ENCODE measurements at places on chromosomes 7 and 10. TPM values are rescaled to one million over a fixed set of nuclear protein-coding genes. Genes with fewer than 3 reads are reported as not detected.
A peak's percentile ranks its signal among the peaks of the same experiment; 100 is the strongest.

GRCh38 chr7:100007887-100008286 lies 7.5 kb upstream of the ZKSCAN1 start:
- no peak for DNase-seq

ANKRD1 gene
- 0.14 TPM for total RNA-seq

VWC2 gene
- total RNA-seq, result not detected

DNA sequence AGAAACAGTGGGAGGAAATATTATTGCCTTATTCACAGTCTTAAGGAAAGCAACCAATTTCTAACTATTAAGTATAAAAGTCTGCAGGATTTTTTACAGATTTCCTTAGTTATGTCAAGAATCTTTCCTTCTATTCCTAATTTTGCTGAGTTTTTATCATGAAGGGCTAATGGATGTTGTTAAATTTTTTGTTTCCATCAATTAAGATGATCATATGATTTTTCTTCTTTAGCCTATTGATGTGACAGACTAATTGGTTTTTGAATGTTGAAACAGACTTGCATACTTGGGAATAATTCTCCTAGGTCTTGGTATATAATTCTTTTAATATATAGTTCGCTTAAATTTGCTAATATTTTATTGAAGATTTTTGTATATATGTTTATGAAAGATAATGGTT lies 569.1 kb upstream of the KCND2 start:
- DNase-seq, result no peak

JMJD1C gene
- 32.7 TPM for total RNA-seq

GNA12 gene
- total RNA-seq, result 16.4 TPM

SMO gene
- total RNA-seq, result 2.6 TPM

GRCh38 chr7:50540785-50541579 lies 24.2 kb downstream of the DDC start:
- no peak for DNase-seq

DNA sequence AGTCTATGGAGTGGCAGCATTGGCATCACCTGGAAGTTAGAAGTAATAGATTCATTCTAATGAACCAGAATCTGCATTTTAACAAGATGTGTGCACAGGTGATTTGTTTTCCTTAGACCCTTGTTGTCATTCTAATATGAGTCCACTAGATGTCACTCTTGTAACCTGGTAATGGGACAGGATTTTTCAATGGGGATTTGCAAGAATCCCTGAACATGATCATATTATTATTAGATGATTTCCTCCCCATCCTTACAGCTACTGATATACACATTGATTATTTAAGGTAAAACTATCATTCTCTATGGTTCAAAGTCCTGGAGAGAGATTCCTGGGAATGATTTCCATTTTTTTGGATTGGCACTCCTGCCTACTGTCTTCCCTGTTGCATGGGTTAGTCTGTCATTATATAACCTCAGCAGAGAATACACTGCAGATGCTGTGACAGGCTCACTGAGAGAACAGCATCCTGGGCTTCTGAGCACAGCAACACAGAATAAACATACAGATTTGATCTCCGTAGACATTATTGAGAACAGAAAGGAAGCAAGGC lies 194.9 kb downstream of the SUGCT start:
- DNase-seq, result no peak

DNA sequence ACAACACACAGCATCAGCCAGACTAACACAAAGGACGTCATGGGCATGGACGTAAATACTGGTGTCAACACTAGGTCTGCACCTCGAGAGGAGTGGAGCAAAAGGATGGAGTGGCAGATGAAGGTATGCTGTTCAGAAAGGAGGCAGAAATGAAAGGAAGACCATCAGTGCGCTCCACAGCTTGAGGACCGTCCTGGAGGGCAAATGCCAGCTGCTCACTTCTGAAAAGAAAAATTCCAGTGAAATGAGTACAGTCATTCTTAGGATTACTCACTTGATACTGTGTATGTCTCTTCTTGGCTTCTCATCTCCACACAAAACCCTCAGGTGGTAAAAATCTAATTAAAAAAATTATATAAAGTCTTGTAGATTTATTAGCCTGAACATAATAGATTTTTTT lies 44.8 kb downstream of the EGFR start:
- DNase-seq, result no peak

DNA sequence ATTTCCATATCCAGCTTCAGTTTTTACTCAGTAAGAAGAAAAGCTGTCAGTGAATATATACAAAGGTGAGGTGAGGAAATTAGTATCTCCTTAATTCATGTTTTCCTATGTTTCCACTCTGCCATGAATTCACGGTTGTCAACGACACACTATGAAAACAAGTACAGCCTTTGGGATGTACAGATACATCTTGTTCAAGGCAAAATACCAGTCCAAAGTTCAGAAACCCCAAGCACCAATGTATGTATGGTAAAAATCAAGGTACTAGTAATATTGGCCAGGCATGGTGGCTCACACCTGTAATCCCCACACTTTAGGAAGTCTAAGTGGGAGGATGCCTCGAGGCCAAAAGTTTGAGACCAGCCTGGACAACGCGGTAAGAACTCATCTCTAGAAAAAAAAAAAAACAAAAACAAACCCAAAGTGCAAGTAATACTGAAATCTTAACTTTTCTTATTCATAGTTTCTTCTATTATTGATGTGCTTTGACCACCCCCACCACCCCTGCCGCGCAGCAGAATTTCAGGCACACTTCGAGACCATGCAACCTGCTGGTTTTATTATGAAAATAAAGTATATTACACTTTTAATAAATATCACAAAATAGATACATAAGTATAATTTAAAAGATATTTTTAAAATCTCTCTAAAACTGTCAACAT lies 3.5 kb downstream of the ESYT2 start:
- DNase-seq, result no peak

DNA sequence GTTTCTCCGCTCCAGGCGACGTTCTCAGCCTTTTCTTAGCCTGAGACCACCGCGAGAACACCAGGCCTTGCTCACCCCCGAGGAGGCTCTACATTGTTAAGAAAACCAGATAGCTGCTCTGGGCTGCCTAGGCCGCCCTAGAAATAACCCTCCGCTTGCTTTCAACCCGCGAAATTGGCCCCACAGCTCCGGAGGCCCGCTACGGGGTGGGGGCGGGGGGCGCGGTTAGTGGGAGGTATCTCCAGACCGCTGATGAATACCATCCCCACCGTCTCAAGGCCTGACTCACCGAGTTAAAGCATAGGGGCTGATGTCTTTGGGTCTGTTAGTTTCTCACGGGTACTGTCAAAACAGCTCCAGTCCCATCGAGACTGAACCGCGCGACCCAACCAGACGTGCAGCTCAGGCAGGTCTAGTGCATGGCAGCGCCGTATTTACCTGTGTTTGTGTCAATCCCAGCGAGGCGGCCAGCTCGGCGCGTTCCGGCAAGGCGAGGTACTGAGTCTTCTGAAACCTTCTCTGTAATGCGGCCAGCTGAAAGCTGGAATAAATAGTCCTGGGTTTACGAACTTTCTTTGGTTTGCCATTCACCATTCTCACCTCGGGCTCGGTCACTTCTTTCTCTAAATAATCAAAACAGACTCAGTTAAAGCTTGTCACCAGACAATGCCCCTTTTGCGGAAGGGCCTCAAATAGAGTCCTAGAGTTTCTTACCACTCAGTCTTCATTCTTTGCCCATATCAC lies 2.7 kb downstream of the DLX5 start:
- peak; percentile 54 for DNase-seq

DNA sequence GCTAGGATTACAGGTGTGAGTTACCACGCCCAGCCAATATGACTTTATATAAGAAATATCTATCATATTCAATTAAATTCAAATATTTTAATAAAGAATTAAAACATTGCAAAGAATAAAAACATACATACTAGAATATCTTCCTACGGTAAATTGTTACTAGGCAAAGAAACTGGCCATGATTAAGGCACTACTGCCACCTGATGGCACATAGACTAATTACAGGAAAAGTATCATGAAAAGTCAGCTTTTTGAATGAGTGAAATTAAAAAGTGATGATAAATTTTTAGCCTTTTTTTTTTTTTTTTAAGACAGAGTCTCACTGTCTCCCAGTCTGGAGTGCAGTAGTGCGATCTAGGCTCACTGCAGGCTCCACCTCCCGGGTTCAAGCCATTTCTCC lies 30.9 kb downstream of the MRPS33 start:
- no peak for DNase-seq

- DNase-seq, result no peak
Measured at GRCh38 chr10:83607959-83608745, 531.2 kb upstream of the GHITM start.

- DNase-seq, result no peak
Measured at GRCh38 chr10:83849150-83849549, 290.2 kb upstream of the GHITM start.

DNA sequence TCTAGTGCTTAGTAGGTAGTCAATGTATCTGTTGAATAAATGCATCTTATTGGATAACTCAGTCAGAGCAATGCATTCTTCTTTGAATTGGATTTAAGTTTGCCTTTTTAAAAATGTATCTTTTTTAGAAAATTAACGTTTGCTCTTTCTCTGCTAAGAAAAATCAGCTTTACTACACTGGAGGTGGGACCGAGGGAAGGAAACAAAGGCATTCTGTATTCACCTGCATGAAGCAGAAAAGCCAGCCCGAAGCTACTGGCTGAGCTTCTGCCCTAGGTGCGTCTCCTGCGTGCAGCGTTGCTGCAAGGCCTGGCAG lies 22.2 kb upstream of the ITGB1 start:
- no peak for DNase-seq

IGF2BP3 gene
- 0.37 TPM for total RNA-seq

- DNase-seq, result no peak
Measured at GRCh38 chr10:19707376-19707775, 108.9 kb upstream of the PLXDC2 start.

DNA sequence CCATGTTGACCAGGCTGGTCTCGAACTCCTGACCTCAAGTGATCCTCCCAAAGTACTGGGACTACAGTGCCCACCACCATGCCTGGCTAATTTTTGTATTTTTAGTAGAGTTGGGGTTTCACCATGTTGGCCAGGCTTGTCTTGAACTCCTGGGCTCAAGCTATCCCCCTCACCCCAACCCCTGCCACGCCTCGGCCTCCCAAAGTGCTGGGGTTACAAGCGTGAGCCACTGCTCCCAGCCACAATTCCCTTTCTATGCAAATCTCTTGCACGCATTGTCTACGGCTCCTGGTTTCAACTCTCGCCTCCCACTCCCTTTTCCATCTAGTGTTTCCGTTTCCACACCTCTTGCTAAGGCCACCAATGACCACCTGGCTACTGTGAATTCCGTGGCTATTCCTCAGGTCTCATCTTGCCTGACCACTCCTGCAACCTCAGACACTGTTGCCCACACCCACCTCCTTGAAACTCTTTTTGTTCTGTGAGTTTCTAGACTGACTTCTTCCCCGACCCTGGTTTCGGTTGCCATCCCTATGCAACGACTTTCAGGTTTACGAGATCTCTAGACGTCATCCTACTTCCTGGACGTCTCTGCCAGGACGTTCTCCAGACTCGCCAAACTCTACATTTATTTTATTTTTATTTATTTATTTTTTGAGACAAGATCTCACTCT lies 3.4 kb downstream of the CLDN3 start:
- no peak for DNase-seq

GRCh38 chr7:29372351-29373090 lies 177.9 kb downstream of the CHN2 start:
- no peak for DNase-seq

RPS24 gene
- 1,094 TPM for total RNA-seq

DNA sequence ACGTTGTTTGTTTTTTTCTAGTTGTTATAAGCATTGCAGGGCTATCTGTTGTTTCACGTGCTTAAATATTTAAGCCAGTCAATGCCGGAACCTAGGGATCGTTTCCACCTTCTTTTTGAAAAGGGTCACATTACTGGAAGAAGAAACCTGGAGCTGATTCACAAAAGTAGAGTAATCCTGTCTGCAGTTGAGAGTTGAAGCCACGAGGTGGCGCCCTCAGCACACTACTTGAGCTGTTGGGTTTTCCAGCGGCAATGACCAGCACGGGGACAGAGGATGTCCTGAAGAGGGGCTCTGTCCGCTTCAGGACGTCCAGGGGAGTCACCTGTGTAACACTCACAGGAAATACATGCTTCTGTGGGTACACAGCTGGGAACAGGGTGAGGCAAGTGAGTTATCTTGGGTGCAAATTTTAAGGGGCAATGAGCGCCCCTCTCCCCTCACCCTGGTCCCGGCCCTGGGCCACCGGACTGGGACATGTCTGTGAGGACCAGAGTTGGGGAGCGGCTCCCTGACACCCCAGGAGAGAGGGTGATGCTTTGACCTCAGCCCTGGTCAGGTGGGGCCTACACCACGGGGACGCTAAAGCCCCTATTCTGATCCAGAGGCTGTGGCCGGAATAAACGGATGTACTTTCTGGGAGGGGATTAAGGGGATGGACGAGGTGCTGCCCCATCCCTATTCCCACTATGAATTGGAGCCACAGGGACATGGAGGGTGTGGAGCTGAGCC lies 26.3 kb upstream of the WDFY4 start:
- DNase-seq, result peak; percentile 86

DNA sequence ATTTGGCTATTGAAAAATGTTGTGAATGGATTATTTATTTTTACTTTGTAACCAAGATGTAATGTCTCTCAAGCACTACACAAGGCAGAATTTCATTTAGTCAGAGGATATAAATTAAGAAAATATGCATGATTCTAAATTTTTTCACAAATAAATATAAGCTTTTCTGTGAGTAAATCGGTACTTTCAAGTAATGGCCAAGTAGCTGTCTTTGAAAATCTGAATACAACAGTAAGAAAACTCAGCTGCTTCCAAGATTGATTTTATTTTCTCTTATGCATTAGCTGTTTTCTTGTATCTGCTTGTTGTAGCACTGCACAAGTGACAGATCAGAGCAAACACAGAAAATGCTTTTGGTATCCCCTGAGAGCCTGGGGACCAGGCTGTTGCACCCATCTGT lies 998.5 kb upstream of the GHITM start:
- no peak for DNase-seq

GRCh38 chr7:47034180-47034579 lies 547.7 kb downstream of the TNS3 start:
- no peak for DNase-seq

DNA sequence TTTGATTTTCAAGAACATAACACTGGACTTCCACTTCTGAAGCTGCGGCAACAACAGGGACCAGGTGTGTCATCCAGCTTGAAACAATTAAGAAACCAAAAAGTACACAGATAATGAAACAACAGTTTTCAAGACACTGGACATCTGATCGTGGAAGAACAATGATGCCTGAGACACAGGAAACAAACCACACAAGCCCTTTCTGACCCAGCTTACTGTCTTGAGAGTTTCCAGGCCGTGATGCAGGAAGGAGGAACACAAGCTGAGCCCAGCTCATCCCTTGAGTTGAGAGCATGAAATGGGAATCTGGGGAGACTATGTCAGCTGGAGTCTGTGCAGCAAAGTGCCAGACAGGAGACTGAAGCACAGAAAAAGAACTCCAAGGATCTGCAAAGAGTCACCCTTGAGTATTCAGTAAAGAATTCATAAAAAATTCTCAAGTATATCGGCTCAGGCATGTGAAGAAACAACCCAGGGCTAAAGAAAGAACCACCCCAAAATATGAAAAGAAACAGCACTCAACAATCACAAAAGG lies 91.6 kb downstream of the RNF32 start:
- DNase-seq, result no peak

GRCh38 chr7:44463169-44463808 lies 27.2 kb downstream of the NUDCD3 start:
- DNase-seq, result no peak

MXI1 gene
- 30.5 TPM for total RNA-seq
